ENCODE measurements at places on chromosomes 2 and 18.

GRCh38 chr2:76187415-76187814, 476.7 kb upstream of the GCFC2 start:
- DNase-seq = no peak

DNA sequence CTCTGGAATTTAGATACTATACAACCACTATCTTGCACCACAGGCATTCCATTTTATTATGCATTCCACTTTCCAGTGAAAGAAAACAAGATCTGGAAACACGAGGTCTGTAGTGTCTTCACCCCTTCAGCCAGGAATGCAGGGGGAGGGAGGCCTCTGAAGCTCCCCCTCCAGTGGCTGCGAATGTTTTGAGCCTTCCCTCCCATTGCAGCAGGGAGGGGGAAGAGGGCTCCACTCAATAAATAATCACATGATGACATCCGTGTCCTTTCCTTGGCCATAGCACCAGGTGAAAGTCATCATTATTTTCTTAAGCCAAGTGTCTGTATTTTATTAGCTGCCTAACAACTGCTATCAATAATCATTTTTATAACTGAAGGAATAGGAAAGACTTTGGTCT, 38.6 kb downstream of the ALPK2 start:
- no peak for DNase-seq

DNA sequence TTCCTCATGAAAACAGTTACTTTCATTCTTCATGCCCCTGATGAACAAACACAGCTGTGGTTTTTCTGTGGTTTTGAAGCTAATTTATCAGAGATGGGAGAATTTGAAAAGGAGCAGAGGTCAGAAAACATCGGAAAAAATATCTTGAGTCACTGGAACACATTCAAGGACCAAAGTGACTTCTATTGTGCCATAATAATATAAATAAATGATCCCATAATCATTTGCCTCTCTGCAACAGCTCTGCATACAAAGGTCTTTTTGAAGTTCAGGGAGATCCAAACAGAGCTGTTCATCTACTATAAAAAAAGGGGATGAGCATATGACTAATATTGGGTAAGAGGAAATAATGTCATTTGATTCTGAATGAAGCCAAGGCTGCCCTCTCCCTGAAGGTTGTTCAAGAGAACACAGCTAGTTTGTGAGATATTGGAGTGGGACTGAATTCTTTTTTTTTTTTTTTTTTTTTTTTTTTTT, 201.3 kb upstream of the GALNT5 start:
- DNase-seq = no peak

- no peak for DNase-seq
These were observed 707 bp upstream of the DGUOK start for GRCh38 chr2:73925853-73926492.

DNA sequence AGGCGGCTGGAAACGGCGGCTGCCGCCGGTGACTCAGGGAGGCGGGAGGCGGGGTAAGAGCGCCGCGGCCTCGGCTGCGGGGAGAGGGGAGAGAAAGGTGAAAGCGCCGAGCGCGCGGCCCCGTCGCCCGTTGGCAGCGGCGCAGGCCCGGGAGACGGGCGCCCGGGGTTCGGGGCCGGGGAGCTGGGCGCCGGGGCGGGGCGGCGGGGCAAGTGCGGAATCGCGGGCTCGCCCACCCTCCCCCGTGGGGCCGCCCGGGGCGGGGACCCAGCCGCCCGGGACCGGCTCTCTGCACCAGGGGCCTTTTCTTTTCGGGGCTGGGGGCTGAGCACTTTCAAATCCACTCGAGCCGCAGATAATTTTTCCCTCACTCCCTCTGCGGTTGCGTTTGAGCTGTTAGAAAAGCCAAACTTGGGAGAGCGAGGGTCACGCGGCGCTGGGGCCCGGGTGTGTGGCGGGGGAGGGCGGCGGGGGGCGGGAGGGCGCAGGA, 266 bp downstream of the KDM3A start:
- no peak for DNase-seq

DNA sequence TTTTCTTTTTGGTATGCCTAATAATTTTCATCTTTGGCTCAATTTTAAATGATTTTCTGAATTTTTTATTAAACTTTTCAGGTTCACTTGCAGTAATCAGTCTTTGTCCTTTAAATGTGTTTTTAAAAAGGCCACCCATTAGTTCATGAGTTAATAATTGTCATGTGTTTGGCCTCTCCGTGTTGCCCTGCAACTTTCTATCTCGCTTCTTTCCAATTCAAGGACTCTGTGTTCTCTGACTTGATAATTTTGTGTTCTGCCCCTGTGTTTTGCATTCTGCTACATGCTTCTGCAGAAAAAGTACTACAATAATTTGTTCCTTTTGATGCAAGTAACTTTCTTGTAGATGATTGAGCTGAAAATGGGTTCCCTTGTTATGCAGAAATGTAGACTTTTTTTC, 921.4 kb upstream of the LRATD1 start:
- no peak for DNase-seq

DNA sequence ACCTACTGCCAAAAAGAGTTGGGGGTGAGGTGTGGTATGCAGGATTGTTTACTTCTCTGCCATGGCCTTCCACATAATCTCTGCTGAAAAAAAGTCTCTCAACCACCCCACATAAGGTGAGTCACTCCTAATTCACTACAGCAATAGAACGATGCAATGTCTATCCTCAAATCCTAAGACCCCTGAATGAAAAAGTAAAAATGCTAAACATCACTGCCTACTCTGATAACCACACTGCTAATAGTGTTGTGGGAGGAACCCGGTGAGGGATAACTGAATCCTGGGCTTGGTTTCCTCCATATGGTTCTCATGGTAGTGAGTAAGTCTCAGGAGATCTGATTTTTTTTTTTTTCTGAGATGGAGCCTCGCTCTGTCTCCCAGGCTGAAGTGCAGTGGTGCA, 252.5 kb downstream of the PIEZO2 start:
- no peak for DNase-seq

DNA sequence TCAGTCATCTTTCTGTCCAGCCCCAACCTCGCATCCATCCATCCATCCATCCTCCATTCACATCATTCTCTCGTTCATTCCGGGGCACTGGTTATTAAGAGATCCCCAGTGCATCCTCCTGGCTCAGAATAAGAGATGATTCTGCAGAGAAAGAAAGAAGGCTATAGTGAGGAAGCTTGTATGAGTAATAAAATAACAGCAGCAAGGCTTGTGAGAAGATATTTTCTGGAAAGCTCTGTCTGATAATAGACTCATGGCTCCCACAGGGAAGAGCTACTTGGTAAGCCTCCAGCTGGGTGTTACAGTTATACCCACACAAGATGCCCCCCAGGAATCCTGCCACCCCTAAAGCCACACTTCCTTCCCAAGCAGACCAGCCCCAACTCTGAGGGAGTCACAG, 143.2 kb downstream of the MTCL1 start:
- DNase-seq = no peak

- DNase-seq = no peak
These were observed 35.8 kb downstream of the SCG2 start for GRCh38 chr2:223566396-223566795.

DNA sequence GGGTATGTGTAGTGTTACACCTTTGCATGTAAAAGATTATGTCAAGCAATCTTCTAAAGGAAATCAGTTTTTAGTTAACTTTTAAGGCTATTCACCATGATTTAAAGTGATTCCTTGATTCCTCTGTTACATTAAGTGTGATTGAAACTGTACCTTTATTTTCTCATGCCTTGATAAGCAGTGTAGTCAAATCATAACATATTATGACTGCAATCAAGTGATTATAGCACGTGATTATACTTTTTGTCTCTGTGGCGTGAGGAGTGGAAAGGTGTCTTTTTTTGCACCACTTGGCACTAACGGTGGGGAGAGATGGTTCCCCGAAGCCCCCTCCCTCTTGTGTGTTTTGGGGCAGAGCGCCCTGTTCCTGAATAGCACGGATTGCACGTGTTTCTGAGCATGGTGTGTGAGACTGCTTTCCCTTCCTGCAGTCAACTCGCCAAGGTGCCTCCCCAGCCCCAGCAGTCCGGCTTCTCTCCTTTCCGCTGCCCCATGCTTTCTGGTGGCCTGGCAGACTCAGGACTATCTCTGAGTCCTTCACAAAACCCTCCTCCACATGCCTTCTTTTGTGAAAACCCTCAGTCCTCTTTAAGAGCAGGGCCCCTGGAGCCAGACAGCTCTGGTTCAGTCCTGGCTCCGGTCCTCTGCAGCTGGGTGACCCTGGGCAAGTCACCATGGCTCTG, 68.4 kb downstream of the AGAP1 start:
- no peak for DNase-seq

- no peak for DNase-seq
These were observed 58.8 kb downstream of the BOD1L2 start for GRCh38 chr18:57205641-57206040.

- DNase-seq = no peak
These were observed 36.0 kb upstream of the PDIA6 start for GRCh38 chr2:10848541-10848940.
